ENCODE measurements at places on chromosomes 5 and 9.

- no peak for DNase-seq
Observed at GRCh38 chr9:137973829-137974416, 96.3 kb downstream of the CACNA1B start.

- no peak for DNase-seq
Observed at GRCh38 chr9:123329329-123329955, 26.6 kb upstream of the CRB2 start.

- no peak for DNase-seq
Observed at GRCh38 chr5:10627160-10627701, 63.4 kb downstream of the ANKRD33B start.

DNA sequence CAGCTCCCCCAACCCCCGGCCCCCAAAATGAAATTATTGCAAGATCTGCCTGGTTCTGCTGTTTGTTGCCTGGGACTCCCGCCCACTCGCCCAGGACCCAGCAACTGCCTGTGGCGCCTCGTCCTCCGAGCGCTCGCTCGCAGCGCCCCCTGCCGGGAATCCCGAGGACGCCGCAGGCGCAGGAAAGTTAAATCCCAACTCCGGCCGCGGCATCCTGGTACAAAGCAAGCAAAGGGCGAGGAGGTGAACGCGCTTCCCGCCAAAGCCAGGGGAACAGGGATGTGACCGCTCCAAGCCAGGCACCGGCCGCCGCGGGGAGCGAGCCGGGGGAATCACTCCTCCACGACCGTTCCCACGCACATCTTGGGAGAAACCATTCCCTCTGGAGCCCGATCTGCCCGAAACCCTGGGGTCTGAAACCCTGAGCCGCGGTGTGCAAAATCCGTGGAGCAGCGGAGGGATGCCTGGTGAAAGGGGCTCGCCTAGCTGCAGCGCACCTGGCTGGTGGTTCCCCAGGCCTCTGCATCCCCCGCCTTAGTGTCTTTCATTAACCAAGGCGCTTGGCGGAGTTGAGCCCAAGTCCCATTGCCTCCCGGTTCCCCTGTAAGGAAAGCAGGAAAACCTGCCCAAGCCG lies 1.3 kb downstream of the SEMA5A start:
- DNase-seq, result no peak

DNA sequence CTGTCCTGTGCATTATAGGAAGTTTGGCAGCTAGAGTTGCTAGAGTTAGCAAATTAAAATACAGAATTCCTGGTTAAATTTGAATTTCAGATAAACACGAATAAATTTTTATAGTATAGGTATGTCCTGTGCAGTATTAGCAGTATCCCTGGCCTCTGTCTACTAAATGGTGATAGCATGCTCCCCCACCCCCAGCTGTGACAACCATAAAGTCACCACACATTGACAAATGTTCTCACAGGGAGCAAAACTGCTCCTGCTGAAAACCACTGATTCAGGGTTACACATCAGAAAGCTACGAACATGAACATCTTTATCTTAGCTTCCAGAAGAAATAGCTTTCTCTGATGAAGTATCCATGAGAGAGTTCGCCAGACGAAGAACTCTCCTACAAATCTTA lies 91.8 kb upstream of the CCDC112 start:
- DNase-seq, result no peak

DNA sequence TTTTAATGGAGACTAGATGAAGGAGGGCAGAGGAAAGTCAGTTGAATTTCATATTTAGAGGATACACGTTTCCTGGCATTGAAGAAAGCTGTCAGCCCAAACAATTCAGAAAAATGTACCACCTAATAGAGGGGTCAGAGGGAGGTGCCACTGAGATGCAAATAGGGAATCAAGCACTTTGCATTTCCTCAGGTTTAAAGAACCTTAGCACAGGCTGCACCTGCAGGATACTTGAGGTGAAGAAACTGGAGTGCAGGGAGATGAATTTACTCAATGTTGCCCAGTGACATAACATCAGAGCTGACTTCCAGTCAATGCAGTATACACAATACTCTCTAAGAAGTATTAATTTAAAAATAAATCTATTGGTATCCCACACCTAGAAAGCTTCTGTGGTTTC lies 67.0 kb upstream of the MAST4 start:
- DNase-seq, result no peak

GRCh38 chr9:135038331-135038730 lies 49.1 kb upstream of the OLFM1 start:
- no peak for DNase-seq

DNA sequence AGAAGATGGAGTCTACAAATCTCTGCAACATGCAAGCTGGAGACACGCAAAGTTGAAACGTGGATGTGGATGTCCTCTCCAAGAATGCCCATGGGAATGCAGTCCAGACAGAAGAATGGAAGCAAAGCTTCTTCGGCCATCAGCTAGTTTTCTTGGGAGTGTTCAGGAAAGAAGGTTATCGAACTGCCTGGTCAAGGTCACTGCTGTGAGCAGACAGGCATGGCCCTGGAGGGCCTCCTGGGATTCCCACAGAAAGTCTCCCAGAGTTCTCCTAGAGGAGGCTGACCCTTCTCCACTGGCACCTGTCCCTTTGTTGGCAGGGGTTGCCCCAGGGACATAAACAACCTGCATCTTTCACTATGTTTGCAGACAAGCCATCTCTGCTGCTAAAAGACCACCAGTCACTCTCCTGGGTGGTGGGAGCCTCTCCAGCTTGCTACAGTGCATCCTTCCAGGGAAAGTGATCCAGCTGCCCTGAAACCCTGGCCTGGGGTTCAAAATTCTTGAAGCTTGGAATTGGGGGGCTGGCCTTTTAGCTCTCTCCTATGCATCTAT lies 265.8 kb downstream of the SYK start:
- DNase-seq, result no peak

DNA sequence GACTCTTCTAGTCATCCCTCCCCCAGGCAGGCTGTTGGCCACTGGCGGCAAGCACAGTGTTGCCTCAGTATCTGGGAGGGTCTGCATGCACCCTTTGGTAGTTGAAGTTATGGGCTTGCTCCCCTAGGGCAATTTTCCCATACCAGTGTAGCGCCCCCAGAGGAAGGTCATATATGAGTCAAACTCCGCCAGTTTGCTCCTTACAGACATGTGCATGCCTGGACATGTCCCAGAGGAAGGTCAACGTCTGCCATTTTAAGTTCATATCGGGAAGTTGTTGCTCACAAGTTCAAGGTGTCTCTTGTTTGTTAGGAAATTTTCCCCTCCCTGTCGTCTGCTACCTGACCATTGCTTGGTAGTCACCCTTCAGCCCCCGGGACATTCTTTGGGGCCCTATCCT lies 51.3 kb upstream of the MROH2B start:
- no peak for DNase-seq

GRCh38 chr5:14241141-14241540 lies 98.0 kb downstream of the TRIO start:
- DNase-seq, result no peak
